ENCODE measurements at places on chromosomes 3 and 15. TPM values are rescaled to one million over a fixed set of nuclear protein-coding genes. Genes with fewer than 3 reads are reported as not detected.

Gene LRRC34
- 2.6 TPM for total RNA-seq

Gene SLC22A14
- not detected for total RNA-seq

Gene NBEAL2
- 29.3 TPM for total RNA-seq

Gene TOP2B
- 61.8 TPM for total RNA-seq

Gene FBXO40
- not detected for total RNA-seq

Gene ELL3
- 1.2 TPM for total RNA-seq

Gene TMCO5A
- total RNA-seq, result not detected

Gene CCR3
- total RNA-seq, result not detected

Gene CHDH
- 4.8 TPM for total RNA-seq

Gene GOLGA8J
- total RNA-seq, result 0.29 TPM

Gene AHSG
- 1.3 TPM for total RNA-seq

Gene SLC2A2
- not detected for total RNA-seq

Gene ITGB5
- total RNA-seq, result 87.2 TPM

Gene TMEM108
- 38.0 TPM for total RNA-seq

Gene MME
- total RNA-seq, result 0.61 TPM

Gene GATM
- total RNA-seq, result 21.8 TPM

Gene ARHGEF26
- 9.7 TPM for total RNA-seq

Gene COLQ
- 2.0 TPM for total RNA-seq

Gene C3orf22
- not detected for total RNA-seq

Gene IDH3A
- total RNA-seq, result 114 TPM

Gene IGSF10
- total RNA-seq, result 14.4 TPM

Gene FOXB1
- not detected for total RNA-seq

Gene P2RY14
- total RNA-seq, result 0.65 TPM

Gene SLC15A2
- total RNA-seq, result 1.4 TPM

Gene GOLGA8G
- total RNA-seq, result not detected

Gene RGMA
- 0.28 TPM for total RNA-seq
